Kidney glomerular epithelial cell (primary cell): ENCODE measurements at places on chromosomes 7 and 10.

DNA sequence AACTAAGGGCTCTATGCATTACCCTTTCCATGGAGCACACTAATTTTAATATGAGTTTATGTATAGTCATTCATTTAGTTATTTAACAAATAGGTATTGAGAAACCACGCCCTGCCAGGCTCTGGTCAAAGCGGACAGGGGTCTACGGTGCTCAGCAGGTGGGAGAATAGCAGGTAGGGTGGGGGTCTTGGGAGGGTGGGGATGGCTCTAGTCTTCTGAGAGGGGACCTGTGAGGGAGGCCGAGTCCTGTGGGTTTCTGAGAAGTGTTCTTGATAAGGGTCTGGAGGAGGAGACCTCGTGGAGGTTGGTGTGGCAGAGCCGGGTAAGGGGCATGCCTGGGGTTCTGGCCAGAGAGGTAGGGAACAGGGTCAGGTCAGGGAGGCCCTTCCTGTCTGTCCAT is 1.1 kb downstream of the WDFY4 start:
- no peak for DNase-seq

DNA sequence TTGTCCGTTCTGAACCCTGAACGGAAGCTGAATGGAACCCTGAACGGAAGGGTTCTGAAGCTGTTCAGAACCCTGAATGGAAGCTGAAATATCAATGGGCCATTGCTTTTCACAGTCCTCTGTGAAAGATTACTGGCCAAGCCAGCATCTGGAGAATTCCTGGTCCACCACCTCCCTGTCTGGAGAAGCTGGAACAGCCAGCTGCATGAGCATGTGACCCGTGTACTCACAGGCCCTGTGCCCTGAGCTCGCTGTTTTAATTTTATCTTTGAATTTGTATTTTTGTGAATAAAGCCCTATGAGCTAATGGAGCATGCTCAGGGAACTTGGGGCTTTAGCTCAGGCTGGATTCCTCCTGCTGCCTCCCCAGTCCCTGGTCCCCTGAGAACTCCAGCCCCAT is 37.2 kb downstream of the HTRA1 start:
- DNase-seq = no peak

GRCh38 chr10:104666106-104666505 is 25.0 kb downstream of the SORCS3 start:
- DNase-seq = no peak

- peak; percentile 57 for DNase-seq
Measured at GRCh38 chr10:96334616-96335526, 23.9 kb downstream of the OPALIN start.

DNA sequence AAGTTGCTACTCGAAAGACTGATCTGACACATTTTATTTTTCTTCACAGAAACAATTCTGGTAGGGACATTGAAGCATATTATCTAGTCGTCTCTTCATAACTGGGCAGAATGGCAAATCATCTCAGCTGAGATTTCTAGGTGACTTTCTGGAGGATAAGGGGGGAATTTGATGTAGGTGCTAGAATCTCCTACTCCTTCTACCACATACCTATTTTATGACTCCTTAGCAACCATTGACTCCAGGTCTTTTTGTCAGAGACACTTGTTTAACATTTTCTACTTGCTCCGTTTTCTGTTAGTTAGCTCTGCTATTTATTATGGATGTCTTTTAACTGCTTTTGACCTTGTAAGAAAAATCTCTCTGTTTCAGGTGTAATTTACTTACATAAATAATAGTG is 380.9 kb upstream of the SEMA3C start:
- peak; percentile 62 for DNase-seq

GRCh38 chr7:140082770-140083169 is 20.0 kb upstream of the PARP12 start:
- DNase-seq = no peak

DNA sequence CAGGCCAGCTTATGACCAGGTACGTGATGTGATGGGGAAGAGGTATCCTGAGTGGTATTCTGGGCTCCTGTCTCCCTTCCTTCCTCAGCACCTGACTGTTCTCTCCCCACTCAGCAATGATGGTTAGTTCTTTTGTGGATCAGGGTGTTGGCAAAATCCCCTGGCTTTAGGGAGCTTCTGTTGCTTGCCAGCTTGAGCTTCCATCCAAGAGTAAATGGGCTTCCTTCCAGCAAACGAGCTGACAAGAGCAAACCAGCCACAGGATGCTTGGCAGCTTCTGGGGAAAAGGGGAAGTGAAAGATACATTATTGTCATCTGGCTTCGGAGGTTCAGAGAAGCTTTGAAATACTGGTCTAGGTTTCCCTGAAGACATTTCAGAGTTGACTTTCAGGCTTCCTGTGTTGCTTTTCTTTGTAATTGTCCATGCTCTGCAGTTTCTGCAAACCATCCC is 5.2 kb downstream of the DUSP5 start:
- no peak for DNase-seq

DNA sequence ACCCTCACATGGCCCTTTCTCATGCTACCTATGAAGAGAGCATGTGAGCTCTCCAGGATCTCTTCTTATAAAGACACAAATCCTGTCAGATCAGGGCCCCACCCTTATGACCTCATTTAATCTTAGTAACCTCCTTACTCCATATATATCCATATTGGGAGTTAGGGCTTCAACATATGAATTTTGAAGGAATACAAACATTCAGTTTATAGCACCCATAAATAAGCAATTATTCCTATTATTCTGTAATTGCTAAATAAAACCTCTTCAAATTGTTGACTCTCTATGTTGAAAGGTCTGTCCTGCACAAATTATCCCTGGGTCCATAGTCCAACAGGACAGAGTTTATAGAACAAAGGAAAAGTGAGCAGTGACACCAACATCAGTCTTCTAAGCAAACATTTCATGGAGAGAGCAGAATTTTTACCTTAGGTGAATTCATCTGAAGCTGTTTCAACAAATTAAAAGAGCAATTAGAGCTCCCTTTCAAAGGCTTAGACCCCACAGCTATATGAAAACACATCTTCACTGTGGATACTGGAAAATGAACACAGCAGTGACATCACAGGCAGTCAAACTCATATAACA is 12.2 kb downstream of the DOCK4 start:
- DNase-seq = no peak

- peak; percentile 81 for DNase-seq
Measured at GRCh38 chr10:58755677-58756076, 243.0 kb downstream of the BICC1 start.

GRCh38 chr7:28806841-28807240 is 151.3 kb downstream of the TRIL start:
- no peak for DNase-seq
